GM06990 (cell line): ENCODE measurements at places on chromosomes 7 and 10.

DNA sequence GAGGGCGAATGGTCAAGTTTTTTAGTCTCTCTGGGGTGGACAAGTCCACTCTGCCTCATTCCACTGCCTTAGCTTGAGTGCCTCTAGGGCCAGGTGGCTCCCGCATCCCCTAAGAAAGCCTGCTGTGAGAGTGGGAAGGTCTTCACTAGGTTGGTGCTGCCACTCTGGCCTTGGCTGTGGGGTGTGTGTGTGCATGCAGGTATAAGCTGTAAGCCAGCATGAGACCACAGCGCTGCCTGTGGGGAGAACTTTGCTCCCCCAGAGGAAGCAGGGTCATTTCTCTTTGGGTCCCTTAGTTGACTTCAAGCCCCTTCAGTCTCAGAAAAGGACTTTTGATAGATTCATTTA, 25.5 kb upstream of the PCBD1 start:
- no peak for DNase-seq

- DNase-seq = no peak
Observed at GRCh38 chr10:46092524-46093081, 46.5 kb upstream of the MSMB start.

DNA sequence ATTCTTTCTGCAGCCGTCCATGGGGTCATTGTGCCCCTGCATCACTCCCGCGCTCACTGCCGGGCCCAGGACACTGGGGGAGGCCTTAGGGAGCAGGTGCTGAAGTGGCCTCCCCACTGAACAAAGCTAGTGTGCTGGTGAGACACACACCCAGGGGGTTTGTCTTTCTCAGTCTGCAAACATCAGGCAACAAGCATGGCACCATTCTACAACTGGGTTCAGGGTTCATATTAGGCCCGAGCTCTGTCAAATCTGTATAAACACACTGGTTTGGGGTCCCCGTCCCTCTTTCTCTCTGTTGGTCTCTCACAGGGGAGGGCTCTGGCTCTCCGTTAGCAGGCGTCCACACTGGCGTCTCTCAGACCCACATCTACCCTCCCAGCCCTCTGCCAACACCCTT, 11.1 kb upstream of the PPP2R2D start:
- no peak for DNase-seq

GRCh38 chr7:155885167-155886155, 73.2 kb upstream of the SHH start:
- no peak for DNase-seq

DNA sequence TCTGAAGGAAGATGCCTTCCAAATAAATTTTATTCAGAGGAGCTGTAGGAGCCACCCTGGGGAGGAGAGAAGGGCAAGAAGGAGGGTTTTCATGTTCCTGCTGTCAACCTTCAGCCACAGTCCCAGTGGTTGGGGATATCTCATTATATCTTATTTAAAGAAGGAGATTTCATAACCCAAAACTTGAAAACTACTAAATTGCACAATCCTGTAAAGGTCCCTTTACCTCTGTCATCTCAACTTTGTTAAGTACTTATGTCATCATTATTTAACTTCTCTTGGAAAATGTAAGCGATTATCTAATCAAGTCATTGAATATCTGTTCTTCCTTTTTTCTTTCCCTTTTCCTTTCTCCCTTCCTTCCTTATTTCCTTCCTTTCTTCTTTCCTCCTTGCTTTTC, 794.5 kb upstream of the IGFBP3 start:
- no peak for DNase-seq

GRCh38 chr10:62653254-62653653, 151.3 kb upstream of the ADO start:
- DNase-seq = peak; percentile 72

DNA sequence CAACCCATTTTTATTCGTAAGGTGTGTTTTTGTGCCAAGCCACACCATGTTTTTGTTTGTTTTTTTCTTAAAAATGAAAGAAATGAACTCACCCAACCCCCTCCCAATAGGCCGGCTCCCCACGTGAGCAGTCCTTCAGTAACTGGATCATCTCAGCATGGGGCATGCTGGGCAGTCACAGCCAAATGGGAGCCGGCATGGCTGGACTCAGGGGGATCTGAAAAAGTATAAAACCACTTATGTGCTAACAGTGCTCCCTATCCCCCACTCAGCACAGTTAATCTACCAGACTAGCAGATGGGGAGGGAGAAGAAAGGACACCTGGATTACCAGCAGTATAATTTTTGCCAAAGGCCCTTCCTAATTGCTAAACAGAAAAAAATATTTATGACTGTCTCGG, 39.3 kb downstream of the BAZ1B start:
- DNase-seq = no peak

DNA sequence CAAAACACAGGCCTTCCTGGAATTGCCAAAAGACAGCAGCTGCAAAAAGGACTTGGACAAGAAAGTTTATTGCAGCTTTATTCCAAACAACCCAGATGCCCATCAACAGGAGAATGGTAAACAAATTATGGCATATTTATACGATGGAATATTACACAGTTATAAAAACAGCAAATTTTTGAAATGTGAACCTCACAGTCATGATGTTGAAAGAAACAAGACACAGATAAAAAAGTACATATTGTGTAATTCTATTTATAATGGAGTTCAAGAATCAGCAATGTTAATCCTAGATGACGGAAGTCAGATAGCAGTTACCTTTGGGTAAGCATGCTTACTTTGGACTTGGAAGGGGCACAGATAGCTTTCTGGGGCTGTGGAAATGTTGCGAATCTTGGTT, 44.4 kb downstream of the SYPL1 start:
- no peak for DNase-seq

DNA sequence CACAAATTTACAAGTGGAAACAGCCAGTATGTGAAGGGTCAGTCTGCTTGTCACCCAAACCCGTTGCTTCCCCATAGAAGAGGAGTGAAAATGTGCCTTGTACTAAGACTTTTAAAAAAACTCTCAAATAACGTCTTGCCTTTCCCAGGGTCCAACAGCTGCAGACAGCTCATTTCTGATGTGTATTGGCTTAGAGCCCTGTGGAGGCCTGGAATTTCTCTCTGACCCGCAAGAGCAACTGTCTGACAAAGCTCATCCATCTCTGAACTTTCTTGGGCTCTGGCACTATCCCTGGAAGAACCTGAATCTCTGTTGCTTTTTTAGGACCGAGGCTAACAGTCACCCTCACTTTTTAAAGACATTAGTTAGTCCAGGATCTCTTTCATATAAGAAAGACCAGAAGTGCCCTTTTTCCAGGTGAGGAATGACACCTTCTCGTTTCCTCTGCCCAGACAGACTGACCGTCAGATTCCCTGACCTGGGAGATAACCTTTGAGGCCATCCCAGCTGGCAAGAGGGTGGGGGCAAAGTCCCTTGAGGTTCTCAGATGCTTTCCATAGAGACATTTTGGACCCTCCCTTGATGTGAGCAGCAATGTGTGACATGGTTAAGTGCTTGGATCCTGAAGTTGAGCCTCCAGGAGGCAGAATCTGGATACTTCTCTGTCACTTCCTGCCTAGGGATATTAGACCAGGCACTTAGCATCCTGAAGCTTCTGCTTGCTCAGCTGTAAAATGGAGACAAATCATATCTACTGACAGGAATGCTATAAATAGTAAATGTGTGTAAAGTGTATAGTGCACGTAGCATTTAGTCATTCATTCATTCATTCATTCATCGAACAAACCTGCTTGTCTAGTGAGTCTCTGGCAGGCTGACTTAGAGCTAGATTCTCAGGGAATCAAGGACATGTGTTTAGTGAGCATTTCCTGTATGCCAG, 4.5 kb upstream of the NODAL start:
- DNase-seq = no peak

GRCh38 chr7:9217204-9217603, 783.8 kb downstream of the NXPH1 start:
- no peak for DNase-seq

GRCh38 chr10:35554461-35555056, 50.6 kb upstream of the GJD4 start:
- DNase-seq = no peak

GRCh38 chr10:119263951-119264617, 56.7 kb downstream of the GRK5 start:
- no peak for DNase-seq

- DNase-seq = no peak
Observed at GRCh38 chr7:12712236-12712635, 24.8 kb downstream of the ARL4A start.

GRCh38 chr7:99953649-99954048, 22.2 kb downstream of the AZGP1 start:
- no peak for DNase-seq

DNA sequence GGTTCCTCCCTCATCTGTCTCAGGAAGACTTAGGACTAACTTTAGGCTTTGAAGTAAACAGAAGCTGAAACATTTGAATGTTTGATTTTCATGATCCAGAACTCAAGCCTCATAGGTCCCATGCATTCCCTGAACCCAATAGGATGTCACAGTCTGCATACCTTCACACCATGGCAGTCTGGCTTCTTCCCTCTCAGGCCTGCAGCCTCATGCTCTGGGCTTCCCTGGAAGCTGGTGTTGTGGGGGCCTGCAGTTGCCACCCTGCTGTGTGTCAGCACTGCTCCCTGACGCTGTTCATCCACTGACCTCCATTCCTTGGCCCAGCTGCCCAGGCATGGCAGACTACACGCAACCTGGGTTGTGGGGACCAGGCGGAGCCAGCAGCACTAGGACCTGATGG, 267.5 kb upstream of the KAT6B start:
- DNase-seq = no peak

- no peak for DNase-seq
Observed at GRCh38 chr10:18829259-18829658, 170.0 kb downstream of the ARL5B start.

DNA sequence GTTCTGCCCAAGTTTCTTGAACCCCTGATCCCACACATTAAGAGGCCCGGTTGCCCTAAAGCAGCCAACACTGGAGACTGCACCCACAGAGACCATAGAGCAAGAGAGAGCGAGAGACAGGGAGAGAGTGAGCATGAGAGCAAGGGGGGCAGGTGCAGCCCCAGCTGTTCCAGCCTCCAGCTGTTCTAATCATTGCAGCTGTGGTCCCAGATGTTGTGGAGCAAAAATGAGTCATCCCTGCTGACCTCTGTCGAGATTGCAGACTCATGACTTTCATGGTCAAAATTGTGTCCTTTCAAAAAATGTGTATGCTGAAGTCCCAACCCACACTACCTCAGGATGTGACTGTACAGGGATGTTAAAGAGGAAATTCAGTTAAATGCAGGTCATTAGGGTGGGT, 143.9 kb upstream of the FRMD4A start:
- no peak for DNase-seq

GRCh38 chr10:24616536-24616935, 107.2 kb downstream of the ARHGAP21 start:
- no peak for DNase-seq

DNA sequence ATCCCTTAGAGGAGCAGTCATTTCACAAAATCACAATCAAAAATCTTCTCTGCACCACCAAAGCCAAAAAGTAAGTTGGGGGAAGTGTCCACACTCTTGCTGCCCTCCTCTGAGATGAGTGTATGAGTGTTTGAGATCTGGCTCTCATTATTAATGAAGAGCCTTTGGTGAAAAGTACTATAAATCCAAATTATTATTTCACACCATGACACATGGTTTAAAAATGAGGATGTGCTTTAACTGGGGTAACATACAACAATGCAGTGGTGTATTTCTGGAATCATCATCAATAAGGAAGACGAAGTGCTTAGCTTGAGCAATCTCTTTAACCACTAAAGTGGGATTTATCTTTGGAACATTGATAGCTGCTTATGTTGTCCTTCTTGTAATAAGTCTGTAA, 114.2 kb upstream of the ADAM12 start:
- DNase-seq = no peak

DNA sequence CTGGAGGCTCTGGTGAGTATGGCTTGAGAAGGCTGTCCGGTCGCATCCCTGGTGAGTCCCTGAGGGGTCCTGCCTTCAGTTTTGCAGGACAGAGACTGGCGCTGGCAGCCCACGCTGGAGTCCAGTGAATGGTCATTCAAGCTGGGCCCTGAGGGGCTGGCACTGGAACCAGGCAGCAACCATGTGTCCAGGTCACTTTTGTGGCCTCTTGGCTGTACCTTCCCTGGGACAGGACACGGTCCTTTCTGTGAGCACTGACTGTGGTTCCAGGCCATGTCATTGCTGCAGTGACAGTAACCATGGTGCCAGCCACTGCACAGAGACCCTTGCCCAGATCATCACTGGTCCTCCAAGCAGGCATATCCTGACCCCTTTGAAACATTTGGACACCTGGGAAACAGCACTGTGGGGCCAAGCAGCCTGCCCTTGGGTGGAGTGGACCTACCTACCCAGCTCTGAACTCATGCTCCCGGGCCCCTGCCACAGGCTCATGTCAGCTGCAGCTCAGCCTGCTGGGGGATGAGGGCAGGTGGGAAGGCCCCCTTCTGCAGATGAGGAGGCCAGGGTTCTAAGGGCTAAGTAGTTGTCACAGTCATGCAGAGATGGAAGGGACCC, 72.1 kb downstream of the ADCY1 start:
- no peak for DNase-seq

GRCh38 chr10:22894714-22895113, 33.1 kb upstream of the ARMC3 start:
- no peak for DNase-seq

DNA sequence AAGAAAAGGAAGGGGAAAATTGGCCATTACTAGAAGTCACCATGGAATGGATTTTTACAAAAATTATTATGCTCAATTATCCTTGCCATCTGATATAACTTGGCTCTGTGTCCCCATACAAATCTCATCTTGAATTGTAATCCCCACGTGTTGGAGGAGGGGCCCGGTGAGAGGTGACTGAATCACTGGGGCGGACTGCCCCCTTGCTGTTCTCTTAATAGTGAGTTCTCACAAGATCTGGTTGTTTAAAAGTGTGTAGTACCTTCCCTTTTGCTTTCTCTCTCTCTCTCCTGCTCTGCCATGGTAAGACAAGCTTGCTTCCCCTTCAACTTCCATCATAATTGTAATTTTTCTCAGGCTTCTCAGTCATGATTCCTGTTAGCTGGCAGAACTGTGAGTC, 1023.6 kb downstream of the XPNPEP1 start:
- DNase-seq = no peak

GRCh38 chr10:91347529-91347928, 62.6 kb upstream of the HECTD2 start:
- no peak for DNase-seq
